ENCODE measurements at places on chromosomes 5 and 9. TPM values are rescaled to one million over a fixed set of nuclear protein-coding genes. Genes with fewer than 3 reads are reported as not detected.

DNA sequence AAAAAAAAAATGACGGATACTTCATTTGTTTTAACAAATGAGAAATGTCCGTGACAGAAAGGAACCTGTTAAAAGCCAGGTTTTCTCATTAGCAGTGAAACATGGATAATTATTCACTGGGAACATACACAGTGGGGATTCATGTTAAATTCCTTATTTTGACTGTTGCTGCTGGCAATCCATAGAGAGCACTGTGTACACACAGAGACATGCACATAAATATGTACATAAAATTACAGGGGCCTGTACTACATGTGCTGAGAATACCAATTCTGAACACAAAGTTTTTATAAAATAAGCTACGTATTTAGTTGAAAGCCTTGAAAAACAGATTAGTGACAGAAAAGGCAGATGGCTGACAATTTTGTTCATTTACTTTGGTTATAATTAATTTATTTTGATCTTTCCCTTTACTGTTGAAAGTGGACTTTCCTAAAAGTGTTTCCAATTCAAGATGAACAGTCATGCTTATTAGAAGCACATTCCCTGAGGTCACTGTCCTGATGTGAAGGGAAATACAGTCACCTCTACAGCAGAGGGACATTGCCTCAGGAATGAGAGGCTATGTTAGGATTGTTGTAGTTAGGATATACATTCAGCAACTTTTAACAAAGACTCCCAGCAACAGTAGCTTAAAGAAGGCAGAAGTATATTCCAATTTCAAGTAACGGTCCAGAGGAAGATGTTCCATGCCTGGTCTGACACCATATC lies 166.7 kb downstream of the SAXO1 start:
- no peak for DNase-seq

DNA sequence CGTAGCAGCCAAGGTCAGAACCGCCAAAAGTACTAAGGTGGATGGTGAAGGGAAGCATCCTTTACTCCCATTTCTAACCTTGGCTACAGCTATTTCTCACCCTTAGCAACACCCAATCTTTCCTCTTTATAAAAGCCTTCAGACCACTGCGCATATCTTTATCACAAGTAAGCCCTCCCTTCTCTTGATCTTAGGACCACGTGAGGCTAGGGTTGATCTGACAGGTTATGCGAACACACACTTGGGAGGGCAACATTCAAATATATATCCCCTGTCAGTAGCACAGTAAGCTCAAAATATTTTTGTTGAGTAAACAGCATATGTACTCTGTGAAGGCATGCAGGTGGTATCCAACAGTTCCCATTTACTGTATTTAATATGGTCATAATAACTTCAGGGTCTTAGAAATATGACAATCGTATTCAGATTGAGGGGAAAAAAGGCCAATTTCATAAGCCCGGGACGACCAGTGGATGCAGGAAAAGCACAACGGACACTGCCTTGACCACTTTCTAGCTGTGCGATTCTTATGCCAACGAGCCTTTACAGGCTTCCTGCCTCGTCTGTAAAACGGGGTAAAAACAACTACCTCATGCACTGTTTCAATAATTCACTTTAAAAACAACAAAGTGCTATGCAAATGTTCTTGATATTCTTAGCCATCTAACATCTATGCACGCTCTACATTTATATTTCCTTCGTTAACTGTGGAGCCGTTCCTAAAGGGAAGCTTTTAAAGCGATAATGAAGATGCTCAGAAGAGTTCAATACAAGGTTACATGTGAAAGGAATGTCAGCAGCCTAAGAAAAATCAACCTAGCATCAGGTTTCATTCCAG lies 1.3 kb downstream of the ARSB start:
- no peak for DNase-seq

DNA sequence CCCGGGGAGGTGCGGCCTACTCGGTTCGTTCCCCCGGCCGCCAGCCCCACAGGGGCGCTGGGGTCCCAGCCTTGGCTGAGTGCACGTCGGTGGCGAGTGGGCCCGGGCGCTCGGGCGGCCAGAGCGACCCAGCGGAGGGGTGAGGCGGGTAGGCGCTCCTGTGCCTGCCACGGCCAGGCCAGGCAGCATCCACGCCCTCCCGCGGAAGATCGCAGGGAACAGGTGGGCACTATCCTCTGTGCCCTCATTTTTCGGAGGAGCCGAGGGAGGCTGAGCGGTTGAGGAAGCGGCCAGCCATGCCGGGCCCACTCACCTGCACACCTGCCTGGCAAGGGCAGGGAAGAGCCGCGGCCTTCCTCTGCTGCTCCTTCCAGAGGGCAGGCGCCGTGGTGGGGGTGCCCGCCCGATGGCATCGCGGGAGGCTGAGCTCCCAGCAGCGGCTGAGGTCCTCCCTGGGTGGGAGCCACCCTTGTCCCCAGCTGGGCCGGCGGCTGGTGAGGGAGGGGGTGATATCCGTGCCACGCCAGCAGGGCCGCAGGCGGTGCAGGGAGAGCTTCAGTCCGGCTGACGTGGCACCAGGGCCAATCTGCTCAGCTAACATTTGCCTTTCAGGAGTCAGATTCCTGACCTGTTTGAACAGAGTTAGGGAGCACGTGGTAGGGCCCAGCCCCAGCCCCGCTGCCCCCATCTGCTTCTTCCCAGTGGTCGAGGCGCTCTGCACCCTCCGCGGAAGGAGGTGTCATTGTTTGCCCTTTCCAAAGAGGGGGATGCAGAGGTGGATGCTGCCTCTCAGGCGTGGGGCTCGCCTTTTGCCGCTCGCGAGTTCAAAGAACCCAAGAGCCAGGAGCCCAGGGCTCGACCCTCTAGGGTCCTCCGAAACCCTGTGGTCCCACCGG lies 1.6 kb upstream of the SEC16A start:
- DNase-seq: peak; percentile 25

DNA sequence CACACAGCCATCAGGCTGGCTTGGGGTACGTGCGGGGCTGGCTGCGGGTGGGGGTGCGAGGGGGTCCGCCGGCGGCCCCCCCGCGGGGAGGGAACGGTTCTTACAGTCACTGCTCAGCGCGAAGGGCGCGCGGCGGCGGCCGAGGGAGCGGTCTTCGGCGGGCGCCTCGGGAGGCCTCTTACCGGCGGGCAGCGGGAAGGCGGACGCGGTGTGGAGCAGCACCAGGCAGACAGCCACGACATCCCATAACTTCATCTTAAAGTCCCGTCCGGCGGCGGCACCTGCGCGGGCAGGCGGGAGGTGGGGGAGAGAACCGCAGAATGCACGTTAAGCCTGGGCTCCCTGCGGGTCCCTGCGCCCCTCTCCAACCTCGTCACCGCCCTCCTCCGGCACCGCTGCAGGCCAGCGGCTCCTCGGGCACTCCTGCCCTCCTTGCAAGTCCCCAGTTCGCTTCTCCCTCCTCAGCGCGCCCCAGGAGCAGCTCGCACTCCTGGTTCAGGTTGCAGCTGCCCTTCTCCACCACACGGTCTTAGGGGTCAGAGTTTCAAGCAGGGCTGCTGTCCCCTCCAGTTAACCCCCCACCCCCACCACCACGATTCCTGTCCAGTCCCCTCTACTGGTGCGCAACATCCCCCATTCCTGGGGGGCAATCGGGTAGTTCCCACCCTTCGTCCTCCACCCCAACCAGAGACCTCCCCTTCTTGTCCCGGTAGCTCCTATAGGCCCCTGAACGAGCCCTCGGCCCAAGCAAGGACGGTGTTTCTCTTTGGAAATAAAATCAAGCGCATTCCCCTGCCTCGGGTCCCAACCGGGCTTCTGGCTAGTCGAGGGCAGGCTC lies 5.1 kb downstream of the GDNF start:
- DNase-seq: no peak

- DNase-seq: no peak
Observed at GRCh38 chr9:124137944-124138335, 119.8 kb upstream of the NEK6 start.

DNA sequence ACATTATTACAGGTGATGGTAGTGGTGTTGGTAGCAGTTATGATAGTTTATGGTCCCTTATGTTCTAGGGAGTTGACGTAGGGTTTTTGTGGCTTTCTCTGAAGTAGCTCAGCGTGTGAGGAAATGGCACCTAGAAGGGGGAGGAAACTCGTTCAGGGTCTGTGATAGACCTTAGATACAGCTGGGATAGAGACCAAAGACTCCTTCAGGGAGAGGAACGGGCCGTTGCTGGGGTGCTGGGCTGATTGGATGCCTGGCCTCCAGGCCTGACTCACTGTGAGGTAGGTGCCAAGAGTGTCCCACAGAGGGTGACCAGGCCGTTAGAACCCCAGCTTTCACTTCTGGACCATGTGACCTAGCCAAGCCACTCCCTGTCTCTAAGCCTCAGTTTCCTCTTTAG lies 96.6 kb downstream of the DAB2IP start:
- no peak for DNase-seq

- no peak for DNase-seq
Observed at GRCh38 chr5:14824499-14824898, 47.1 kb downstream of the ANKH start.

MEIKIN gene
- total RNA-seq: 1.6 TPM

DPYSL3 gene
- total RNA-seq: 1.2 TPM

TTC16 gene
- total RNA-seq: 9.5 TPM

DROSHA gene
- total RNA-seq: 75.7 TPM

SOHLH1 gene
- total RNA-seq: not detected

FAM81B gene
- not detected for total RNA-seq

BICD2 gene
- total RNA-seq: 20.2 TPM

PLEKHG4B gene
- total RNA-seq: not detected

Data from naive thymus-derived CD4-positive, alpha-beta T cell (primary cell).